ELR (cell line): ENCODE measurements at places on chromosomes 2 and 18.

DNA sequence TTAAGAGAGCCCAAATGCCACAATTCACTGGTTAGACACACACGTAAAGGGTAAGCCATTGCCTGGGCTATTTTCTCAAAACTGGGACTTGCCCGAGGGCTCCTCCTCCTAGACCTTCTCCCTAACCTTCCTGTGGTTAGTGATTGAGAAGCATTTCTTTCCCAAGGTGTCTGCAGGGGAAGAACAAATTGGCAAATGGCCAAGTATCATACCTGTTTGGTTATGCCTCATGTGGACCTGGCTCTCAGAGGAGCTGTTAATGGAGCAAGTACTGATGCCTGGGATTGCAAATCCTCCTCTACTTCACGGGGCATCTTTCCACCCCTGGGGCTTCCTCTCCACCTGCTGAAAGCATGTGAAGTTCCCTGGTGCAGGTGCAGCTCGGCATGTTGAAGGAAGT is 187.5 kb upstream of the CYRIA start:
- DNase-seq: no peak

DNA sequence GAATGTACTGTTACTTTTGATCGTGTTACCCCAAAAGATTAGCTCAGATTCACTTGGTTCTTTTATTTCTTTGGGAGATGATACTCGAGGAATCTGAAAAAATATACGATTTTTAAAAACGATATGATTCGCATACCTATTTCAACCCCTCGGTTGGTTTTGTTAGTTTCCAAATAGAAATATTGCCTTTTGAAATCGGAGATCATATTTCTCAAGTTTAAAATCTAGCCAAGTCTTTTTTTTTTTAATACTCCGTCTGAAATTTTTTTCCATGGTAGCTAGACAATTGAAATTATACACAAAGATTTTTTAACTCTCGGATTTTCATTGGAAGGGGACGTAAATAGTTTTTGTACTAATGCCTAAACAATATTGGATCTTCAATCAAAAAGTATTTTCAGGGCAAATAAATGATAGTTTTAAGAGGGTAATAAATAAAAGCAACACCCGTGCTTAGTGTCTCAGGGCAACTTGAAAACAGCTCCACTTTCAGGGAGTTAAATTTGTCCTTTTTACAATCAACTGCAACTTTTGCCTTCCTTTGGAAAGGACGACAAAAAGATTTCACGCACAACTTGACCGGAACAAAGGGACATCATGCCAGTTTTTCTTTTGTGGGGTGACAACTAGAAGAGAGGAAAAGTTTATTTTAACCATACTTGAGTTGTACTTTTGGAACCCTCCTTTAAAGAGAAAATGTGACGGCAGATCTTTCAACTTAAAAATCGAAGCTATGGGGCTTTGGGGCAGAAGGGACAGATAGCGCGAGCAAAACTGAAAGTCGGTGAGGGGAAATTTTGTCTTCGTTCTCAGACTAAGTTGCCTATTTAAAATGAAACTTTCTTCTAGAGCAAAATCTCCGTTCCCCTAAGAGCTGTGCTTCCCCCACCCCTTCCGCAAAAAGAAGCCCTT is 5.8 kb upstream of the ONECUT2 start:
- DNase-seq: no peak

DNA sequence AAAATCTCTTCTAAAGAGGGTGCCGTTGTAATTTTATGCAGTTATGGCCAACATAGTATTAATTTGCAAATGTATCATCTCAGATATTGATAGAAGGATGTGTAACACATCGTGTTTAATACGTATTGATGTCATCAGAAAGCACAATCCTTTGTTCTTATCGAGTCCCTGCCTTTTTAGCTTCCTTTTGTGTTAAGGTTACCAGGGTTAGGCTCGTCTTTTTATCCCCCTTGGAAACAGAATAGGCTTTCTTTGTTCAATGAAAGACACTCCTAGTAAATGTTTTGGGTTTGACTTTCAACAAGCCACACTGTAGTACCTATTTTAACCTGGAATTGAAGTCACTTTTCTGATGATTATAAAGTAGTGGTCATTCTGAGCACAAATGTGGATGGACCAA is 136.2 kb downstream of the WDR7 start:
- no peak for DNase-seq

DNA sequence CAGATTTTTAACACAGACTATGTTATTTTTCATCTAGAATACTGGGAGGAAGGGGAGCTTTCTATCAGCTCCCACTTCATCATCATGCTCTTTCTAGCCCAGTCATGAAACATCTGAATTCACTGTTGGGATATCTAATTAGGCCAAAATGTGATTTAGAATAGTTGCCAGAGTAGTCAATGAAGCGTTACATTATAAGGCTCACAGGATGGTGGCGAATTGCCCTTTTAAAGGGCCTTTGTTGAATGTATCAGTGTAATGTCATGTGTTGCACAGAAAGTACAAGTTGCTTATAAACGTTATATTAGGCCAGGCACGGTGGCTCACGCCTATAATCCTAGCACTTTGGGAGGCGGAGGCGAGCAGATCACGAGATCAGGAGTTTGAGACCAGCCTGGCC is 45.6 kb downstream of the PDE1A start:
- no peak for DNase-seq

GRCh38 chr18:63346031-63346430 is 21.0 kb downstream of the KDSR start:
- no peak for DNase-seq

DNA sequence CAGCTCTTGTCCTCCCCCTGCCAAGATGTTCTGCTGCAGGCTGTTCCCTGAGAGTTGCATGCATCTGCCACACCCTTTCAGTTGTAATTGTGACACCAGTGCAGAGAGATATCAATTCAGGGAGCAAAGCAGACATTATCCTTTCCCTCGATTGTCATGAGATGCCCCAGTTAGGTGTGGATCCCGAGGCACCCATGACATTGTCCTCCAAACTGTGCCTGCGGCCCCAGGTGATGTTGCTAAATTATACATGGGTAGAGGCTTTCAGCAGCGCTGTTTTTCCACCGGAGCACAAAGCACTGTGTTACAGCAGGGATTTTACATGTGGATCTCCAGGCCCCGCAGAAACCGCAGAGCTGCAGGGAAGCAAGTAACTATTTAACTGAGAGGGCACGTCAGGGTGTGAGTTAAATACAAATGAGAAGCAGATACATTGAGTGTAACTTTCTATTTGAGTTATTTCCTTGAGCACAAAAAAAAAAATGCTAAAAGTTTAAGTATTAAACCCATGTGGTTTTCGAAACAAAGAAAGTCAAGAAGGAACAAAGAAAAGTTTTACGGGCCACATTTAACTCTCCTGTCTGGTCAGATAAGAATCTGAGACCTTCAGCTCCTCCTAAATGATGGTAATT is 90.3 kb upstream of the BCL2L11 start:
- DNase-seq: no peak

GRCh38 chr2:72191441-72191840 is 43.8 kb upstream of the CYP26B1 start:
- no peak for DNase-seq

- DNase-seq: no peak
Measured at GRCh38 chr2:129888896-129889295, 90.6 kb upstream of the RAB6C start.

- DNase-seq: no peak
Measured at GRCh38 chr2:9238591-9239326, 32.1 kb downstream of the ASAP2 start.
